ENCODE measurements at places on chromosomes 6 and 20.

- DNase-seq, result no peak
These were observed 3.3 kb downstream of the PDE7B start for GRCh38 chr6:135854799-135855198.

DNA sequence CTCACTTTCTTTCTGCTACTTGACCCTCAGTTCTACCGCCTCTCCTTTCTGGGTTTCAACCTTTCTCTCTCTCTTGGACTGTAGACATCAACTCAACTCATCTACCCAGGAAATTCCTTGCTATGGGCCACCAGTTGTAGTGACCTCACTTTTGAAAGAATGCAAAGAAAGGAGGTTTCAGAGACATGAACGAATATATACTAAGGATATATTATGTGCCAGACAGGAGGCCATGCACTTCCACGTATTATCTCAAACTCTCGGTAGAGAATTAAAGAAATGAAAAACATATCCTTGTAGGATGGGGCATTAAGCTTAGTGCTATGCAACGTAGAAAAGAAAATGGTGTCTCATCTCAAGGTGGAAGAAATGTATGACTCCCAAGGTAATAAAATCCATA is 67.3 kb upstream of the NT5E start:
- DNase-seq, result no peak

- no peak for DNase-seq
These were observed 45.4 kb downstream of the ME1 start for GRCh38 chr6:83385473-83385872.

DNA sequence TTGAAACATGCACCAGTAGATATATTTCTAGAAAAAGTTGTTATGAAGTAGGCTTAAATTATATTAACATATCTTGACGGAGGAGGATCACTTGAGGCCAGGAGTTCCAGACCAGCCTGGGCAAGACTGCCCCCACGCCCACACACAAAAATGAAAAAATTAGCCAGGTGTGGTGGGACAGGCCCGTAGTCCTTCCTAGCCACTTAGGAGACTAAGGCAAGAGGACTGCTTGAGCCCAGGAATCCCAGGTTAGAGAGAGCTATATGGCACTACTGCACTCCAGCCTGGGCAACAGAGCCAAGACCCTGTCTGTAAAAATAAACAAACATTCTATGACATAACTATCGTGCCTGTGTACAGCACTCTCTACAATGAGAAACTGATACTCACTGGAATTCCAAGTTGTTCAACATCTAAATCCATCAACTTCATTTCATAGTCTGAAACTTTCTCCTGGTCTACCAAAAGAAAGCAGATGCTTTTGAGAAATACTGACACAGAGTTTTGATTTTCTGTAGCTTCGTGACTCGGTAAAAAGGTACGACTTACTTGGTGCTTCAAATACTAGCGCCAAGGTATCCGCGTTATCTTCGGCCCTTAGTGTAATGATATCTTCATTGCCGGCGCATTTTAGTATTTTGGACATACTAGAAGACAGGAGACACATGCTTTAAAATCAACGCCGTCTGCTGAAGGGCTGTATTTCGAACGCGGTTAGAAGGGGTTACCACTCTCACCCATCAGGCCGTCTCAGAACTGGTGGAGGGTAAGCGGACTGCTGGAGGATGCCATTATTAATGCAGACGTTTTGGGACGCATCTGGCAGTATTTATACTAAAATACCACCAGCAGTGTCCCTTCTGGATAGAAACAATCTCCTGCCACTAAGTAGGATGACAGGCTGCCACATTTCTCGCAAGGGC is 1.3 kb downstream of the PCNA start:
- DNase-seq, result no peak

GRCh38 chr6:87832025-87832825 is 130.2 kb upstream of the AKIRIN2 start:
- peak; percentile 34 for DNase-seq

DNA sequence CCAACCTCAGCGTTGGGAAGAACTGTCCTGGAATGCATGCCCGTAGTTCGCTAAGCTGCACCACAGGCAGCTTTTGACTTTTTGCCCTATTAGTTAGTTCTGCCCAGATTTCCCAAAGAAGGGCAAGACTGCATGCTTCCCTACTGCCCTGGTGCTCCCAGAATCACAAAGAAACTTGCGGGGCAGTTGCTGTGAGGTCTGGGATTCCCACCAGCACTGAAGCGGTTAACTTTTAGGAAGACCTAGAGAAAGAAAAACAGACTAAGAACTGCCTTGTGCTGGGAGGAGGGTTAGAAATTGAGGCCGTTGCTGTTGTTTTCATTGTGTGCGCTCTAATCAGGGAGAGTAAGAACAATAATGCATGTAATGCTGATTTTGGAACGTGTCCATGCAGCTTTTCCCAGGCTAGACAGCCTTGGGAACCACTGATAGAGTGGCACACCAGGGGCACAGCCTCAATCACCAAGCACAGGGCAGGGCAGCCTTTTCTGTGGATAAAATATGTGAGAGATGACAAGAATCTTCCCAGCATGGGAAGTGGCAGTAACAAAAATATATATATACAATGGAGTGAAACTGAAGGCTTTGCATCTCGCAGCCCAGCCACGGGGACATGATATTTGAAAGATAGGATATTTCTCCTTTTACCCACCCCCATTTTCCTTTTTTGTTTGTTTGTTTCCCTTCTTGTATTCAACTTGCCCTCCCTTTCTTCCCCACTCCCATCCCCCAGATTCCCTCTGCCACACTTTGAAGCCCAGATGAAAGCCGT is 137.7 kb upstream of the HEY2 start:
- peak; percentile 91 for DNase-seq

DNA sequence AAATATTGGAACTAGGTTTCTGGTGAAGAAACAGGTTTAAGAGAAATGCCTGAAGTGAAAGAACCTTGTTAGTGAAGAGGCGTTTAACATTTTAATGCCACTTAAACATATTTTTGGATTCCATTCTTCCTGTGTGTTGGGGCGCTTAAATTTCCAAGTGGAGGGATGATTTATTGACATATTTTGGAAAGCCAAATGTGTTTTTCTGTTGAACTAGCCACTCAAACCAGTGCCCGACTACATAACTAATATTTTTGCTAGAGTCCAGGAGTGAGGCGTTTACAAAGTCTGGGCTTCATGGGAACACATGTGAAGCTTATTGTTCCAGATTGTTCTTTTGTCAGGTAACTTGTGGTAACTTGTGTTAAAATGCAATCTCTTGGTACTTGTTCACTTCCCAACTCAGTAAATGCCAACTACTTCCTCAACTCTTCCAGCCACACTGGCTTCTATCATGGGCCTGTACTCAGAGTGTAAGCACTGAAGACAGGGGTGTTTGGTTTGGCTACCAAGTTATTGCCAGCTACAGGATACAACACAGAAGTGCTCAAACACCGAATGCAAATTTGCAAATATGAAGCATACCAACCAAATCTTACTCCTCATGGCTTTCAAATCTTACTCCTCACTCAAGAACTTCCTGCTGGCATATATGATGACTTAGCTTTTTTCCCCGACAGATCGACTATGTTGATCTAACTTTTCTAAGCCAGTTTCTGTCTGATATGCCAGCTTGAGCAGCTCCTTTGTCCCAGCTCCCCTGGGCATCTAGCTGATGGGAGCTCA is 2.0 kb upstream of the ZNFX1 start:
- DNase-seq, result no peak

- DNase-seq, result no peak
These were observed 1.6 kb downstream of the BPI start for GRCh38 chr20:38305541-38305940.

DNA sequence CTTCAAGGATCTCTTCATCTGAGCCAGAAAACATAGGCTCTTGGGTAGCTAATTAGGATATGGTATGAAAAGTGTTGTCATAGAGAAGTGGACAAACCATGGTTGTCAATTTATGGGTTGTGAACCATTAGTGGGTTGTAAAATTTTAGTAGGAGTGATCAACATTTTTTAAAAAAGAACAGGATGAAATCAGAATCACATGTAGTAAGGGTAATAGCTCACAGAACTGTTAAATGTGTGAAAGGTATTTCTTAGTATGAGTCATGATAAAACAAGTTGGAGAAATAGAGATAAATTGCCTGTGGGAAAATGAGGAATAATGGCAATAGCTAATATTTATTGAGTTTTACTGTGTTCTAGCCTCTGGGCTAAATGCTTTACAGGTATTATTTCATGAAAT is 113.4 kb downstream of the MAP3K4 start:
- DNase-seq, result no peak

Data from fibroblast of skin of scalp (primary cell).